ENCODE measurements at places on chromosomes 16 and 17.

- DNase-seq: peak; percentile 77
Measured at GRCh38 chr17:42681976-42682721, at the start of gene CNTNAP1. CNTNAP1 (plus strand) TSS chr17:42682531; CDS start chr17:42682830, 299 bp downstream.

- no peak for DNase-seq
Measured at GRCh38 chr16:11159282-11159681, 96.7 kb downstream of the SOCS1 start.

- peak; percentile 80 for DNase-seq
Measured at GRCh38 chr16:4330277-4330874, 14.5 kb downstream of the GLIS2 start.

DNA sequence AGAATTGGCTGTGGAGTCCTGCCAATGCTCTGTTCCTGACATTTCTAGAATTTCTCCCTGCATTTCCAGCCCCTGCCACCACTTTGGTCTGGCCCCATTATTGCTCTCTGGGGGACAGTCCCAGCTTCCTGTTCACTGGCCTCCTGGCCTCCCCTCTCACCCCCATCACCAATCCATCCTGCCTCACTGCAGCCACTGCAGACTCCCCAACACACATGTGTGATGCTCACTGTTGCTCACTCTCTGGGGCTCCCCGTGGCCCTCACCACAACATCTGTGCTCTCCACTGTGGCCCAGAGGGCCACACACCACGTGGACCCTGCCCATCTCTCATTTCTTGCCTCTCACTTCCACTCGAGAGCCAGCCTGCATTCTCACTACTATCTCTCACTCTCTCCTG is 64.6 kb downstream of the SREBF1 start:
- DNase-seq: no peak

- DNase-seq: no peak
Measured at GRCh38 chr16:50099957-50100648, 34.3 kb downstream of the HEATR3 start.

GRCh38 chr17:17200311-17200710 is 5.8 kb downstream of the PLD6 start:
- DNase-seq: peak; percentile 58

DNA sequence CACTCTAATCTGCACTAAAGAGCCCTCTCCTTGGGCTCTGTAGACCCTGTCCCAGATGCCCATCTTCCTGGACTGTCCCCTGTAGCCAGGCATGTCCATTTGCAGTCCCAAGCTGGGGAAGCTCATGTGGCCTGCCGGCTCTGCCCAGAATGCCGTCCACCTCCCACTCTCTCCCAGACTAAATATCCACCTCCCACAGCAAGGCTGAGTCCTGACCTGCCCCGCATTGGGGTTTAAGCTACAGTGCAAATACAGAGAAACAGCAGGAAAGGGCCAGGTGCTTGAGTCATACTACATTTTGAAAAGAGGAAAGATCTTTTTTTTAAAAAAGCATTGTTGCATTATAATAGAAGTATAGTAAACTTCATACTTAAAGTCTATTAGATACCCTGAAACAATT is 3.0 kb downstream of the ST6GALNAC2 start:
- no peak for DNase-seq

- peak; percentile 62 for DNase-seq
Measured at GRCh38 chr16:68093816-68094613, 8.8 kb downstream of the NFATC3 start.

DNA sequence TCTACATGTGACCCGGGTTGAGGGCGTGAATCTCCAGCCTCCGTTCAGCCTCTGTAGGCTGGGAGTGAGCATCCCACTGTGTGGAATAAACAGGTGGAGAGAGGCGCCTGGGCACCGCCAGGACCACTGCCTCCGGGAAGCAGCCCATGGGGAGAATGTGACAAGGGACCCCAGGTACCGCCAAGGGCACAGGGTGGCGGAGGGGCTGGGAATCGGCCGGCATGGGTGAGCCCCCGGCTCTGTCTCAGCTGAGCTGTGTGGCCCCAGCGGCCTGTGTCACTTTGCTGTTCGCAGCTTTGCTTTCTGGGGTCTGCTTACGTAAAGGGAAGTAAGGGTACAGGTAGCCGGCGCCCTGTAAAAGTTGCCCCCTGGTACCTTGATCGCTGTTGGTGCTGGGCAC is 11.5 kb downstream of the GSE1 start:
- DNase-seq: no peak

- DNase-seq: no peak
Measured at GRCh38 chr17:36690190-36690589, 88.8 kb downstream of the MRM1 start.

GRCh38 chr16:54097774-54098173 is 188.8 kb downstream of the IRX3 start:
- DNase-seq: no peak

DNA sequence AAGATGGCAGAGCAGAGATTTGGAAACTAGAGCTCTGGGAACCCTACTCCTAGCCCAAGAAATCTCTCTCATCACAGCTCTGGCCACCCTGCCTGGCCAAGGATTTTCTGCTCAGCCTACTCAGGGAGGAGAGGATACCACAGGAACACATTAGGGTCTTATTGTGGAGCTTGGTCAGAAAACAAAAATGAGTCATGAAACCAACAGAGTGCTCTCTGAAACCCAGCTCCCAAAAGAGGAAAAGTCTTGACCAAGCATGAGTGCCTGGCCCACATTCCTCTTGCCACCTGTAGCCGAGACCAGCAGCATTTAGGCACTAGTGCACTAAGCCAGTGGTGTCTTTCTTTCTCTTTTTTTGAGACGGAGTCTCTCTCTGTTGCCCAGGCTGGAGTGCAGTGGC is 18.1 kb downstream of the SLC13A5 start:
- no peak for DNase-seq

DNA sequence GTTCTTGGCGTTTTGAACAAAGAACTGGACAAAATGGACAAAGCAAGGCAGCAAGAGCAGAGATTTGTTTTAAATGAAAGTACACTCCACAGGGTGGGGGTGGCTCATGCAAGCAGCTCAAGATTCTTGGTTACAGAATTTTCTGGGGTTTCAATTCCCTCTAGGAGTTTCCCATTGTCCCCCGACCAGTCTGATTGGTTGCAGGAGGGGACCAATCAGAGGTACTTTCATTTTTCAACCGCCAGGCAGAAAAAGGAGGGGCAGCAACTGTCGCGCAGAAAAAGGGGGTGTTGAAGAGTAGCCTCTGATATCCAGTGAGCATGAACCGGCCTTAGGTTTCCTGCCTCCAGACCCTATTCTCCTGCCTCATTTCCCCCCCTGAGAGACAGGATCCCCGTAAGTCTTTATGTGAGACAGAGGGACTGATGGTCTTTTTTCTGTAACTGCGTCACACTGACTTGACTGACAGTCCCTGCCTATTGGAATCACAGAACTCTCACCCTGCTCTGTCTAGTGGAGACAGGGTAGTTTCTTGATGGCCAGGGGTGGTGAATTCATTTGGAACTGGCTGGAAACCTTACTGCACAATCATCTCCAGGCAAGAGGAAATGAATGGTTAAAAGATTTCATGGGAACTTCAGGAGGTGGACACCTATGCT is 59.4 kb upstream of the ALOX12 start:
- no peak for DNase-seq

DNA sequence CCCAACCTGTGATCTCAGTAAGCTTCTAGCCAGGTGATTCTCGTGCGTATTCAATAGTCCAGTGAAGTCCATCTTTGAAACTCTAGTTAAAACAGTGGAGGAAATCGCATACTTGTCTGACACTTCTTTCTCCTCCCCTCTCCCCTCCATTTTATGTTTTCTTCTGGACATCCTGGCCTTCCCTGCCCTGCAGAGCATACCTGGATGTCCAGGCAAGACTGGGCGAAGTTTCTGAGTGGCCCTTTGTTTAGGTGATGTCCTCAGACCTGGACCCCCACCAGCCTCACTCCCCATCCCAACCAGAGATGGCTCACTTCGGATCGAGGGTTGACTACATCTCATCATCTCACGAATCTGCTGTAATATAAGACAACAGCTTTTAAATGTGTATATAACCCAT is 65.7 kb downstream of the CCDC182 start:
- no peak for DNase-seq

GRCh38 chr17:36899250-36900159 is 37.8 kb upstream of the LHX1 start:
- no peak for DNase-seq

GRCh38 chr17:73316919-73317505 is 5.2 kb upstream of the CDC42EP4 start:
- DNase-seq: peak; percentile 22

GRCh38 chr16:2881783-2882649 is 999 bp upstream of the FLYWCH2 start:
- no peak for DNase-seq

DNA sequence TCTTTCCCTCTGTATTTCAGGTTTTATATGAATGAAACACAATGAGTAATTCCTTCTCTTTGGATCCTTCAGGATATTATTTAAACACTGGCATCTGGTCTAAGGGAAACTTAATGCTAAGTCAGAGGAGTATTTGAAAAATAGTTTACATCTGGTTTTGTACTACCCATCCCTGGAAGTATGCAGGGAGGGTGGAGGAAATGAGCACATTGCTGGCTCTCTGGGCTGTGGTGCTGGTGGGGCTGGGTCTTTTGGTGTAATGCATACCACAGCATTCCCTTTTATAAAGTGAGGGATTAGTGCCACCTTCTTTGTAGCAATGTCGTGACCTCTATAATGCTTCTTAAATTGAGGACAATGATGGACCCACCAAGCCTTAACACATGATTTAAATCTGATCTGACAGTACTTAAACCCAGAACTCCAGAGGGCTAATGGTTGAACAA is 105.5 kb upstream of the AXIN2 start:
- DNase-seq: no peak

- DNase-seq: no peak
Measured at GRCh38 chr16:24713379-24713778, 16.1 kb upstream of the TNRC6A start.

DNA sequence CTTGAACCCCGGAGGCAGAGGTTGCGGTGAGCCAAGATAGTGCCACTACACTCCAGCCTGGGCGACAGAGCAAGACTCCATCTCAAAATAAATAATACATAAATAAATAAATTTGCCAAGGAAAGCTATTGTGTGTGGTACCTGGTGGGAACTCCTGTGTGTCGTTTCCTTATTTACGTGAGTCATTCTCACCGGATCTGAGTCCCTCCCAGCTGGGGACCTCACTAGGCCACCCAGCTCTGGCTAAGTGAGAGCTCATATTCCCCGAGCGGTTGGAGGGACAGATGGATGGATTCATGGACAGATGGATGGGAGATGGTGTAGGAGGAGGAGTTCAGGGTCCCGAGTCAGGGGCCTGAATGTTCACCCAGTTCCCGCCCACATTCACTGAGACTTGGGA is 22.9 kb upstream of the C1QL1 start:
- DNase-seq: no peak

- no peak for DNase-seq
Measured at GRCh38 chr17:82064433-82065192, 991 bp downstream of the DUS1L start.

- DNase-seq: no peak
Measured at GRCh38 chr16:54173490-54173889, 113.1 kb downstream of the IRX3 start.

GRCh38 chr17:15920758-15921239 is 24.1 kb upstream of the ADORA2B start:
- peak; percentile 97 for DNase-seq

DNA sequence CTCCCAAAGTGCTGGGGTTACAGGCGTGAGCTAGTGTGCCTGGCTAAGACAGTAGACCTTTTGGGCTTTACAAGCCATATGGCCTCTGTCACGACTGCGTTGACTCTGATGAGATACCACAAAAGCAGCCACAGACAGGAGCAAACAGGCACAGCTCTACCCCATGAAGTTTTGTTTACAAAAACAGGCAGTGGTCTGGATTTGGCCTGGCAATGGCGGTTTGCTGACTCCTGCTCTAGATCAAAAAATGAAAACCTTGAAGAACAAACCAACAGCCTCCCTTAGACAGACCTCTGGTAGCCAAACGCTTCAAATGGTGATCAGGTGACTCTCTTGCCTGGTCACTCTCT is 20.7 kb downstream of the SLC43A2 start:
- no peak for DNase-seq

DNA sequence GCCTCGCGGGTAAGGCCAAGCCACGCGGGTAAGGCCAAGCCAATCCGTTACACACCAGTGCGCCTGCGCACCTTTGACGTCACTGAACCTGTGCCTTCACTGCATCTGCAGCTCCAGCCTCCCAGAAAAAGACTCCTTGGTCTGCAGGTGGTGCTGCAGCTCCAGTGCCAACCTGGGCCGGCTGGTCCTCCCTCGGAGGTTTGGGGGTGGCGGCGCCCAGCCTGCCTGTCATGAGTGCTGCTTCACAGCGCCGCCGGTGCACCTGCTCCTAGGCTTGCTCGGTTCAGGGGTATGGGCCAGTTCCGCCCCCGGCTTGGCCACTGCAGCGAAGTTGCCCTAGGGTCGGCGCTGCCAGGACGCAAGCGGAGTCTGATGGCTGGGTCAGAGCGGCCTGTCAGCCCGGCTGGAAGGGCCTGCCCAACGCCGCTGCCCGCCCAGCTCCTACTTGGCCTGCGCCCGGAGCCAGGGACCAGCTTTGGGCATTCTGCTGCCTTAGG is 146.6 kb downstream of the USP22 start:
- DNase-seq: peak; percentile 27

DNA sequence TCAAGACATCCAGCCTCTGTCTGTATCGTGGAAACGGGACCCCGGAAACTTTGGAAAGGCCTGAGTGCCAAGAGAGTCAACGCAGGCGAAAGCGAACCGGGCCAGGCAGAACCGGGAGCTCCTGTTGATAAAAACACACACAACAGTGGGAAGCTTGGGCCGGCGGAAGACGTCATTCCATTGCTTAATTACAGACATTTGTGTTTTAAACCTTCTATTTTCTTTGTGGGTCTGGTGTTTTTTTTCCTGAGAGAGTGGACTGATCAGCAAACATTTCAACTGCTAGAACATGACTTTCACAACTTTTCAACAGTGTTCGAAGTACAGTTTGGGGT is 878 bp upstream of the RNF157 start:
- peak; percentile 35 for DNase-seq
